ENCODE measurements at places on chromosomes 5 and 9.
A peak's percentile ranks its signal among the peaks of the same experiment; 100 is the strongest.

DNA sequence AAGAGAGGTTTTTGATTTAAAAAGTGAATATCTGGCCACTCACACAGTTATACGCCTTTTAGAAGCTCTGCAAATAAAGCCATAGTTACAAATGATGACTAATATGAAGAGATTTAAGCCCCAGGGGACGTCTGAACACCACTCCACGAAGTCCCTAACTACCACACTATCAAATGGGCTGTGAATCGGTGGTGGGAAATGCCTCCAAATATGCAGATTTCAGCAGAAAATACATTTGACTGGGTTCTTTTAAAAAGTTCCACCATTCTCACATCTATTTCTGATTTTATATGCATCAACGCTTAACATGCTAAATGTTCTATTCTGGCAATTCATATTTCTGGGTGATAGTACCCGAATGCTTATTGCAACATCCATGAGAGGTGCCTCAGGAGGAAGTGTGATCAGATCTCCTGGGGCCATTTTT lies 22.5 kb downstream of the TICAM2 start:
- H3K4me3 ChIP-seq = no peak overlapping the region
- no peaks in the 10 kb centered on the region for H3K36me3 ChIP-seq
- H3K4me1 ChIP-seq = no peaks in the 10 kb centered on the region
- H3K27me3 ChIP-seq = peaks cover 8% of the 10 kb centered on the region

GRCh38 chr5:14475045-14475444 lies 106.5 kb upstream of the OTULINL start:
- H3K27me3 ChIP-seq = no peaks in the 10 kb centered on the region
- H3K27ac ChIP-seq = no peak overlapping the region
- H3K36me3 ChIP-seq = no peaks in the 10 kb centered on the region
- peaks cover 3% of the 10 kb centered on the region for H3K4me1 ChIP-seq
- no peak overlapping the region for H3K4me3 ChIP-seq
- DNase-seq = no peak

GRCh38 chr9:124503713-124504529 lies 3.3 kb downstream of the NR5A1 start:
- peaks cover 2% of the 10 kb centered on the region for H3K36me3 ChIP-seq
- H3K4me1 ChIP-seq = peaks cover 9% of the 10 kb centered on the region
- DNase-seq = no peak
- peaks cover 62% of the 10 kb centered on the region for H3K27me3 ChIP-seq

GRCh38 chr5:132501961-132502931 lies 11.7 kb upstream of the IRF1 start:
- H3K4me3 ChIP-seq = no peak overlapping the region
- H3K4me1 ChIP-seq = peaks cover 37% of the 10 kb centered on the region

- no peak for DNase-seq
- no peak overlapping the region for H3K27ac ChIP-seq
- H3K36me3 ChIP-seq = no peaks in the 10 kb centered on the region
- H3K27me3 ChIP-seq = no peaks in the 10 kb centered on the region
- H3K4me1 ChIP-seq = no peaks in the 10 kb centered on the region
Measured at GRCh38 chr9:14232111-14232510, 81.8 kb downstream of the NFIB start.

GRCh38 chr5:170405817-170406216 lies 16.6 kb upstream of the KCNMB1 start:
- H3K36me3 ChIP-seq = no peaks in the 10 kb centered on the region
- no peak overlapping the region for H3K27ac ChIP-seq
- no peaks in the 10 kb centered on the region for H3K4me1 ChIP-seq
- H3K4me3 ChIP-seq = no peak overlapping the region
- peaks cover 37% of the 10 kb centered on the region for H3K27me3 ChIP-seq

GRCh38 chr9:8863886-8864544 lies 1064.4 kb upstream of the DMAC1 start:
- no peak overlapping the region for H3K27ac ChIP-seq
- no peak for DNase-seq
- no peaks in the 10 kb centered on the region for H3K4me1 ChIP-seq
- H3K4me3 ChIP-seq = no peak overlapping the region
- H3K36me3 ChIP-seq = no peaks in the 10 kb centered on the region
- H3K27me3 ChIP-seq = peaks cover 11% of the 10 kb centered on the region

DNA sequence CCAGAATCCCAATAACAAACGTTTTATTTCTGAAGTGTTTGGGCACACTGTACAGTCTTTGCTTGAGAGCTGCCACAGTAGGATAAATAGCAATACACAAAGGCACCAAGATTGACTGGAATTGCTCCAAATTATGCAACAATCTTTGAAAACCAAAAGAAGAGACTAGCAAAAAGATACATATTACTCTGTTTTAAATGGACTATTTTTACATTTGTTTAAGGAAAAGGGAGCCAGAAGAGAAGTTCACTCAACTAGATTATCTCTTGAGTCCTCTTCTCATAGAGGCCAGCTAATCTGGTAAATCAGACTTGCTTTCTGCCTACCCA lies 385.0 kb upstream of the SLC30A5 start:
- H3K4me3 ChIP-seq = no peak overlapping the region
- no peak for DNase-seq
- peaks cover 4% of the 10 kb centered on the region for H3K27me3 ChIP-seq
- H3K4me1 ChIP-seq = peaks cover 35% of the 10 kb centered on the region
- no peak overlapping the region for H3K27ac ChIP-seq

DNA sequence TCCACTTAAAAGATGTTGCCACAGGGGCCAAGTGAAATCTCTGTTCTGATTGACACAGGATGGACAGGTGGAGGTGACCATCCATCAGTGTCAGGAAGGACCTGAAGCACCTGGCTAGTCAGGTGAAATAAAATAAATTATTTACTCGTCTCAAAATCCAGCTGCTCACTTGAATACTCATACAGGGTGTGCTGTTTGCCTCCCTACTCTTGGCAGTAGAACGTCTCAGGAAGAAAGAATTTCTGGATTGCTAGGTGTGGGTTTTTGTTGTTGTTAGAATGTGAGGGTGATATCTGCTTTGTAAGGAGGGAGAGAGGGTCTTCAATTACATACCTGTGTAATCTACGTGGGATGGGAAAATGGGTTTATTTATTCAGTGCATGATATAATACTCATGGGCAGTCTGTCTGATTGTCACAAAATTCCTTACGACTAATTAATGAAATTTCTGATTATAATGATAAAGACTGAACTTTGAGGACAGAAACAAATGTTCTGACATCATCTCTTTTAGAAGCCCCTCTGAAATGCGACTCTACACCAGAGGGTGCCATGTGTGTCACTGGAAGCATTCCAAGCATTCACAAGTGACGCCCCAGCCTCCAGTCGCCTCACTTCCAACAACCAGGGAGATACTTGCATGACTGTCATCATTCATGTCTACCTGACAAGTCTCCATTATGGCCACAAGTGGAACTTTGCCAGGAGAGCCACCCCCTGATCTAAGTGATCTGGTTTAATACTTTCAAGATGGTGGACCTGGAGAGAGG lies 218.4 kb downstream of the GAPVD1 start:
- H3K36me3 ChIP-seq = peaks cover 19% of the 10 kb centered on the region
- no peak overlapping the region for H3K4me3 ChIP-seq
- no peak overlapping the region for H3K27ac ChIP-seq
- H3K4me1 ChIP-seq = no peaks in the 10 kb centered on the region
- no peak for DNase-seq

DNA sequence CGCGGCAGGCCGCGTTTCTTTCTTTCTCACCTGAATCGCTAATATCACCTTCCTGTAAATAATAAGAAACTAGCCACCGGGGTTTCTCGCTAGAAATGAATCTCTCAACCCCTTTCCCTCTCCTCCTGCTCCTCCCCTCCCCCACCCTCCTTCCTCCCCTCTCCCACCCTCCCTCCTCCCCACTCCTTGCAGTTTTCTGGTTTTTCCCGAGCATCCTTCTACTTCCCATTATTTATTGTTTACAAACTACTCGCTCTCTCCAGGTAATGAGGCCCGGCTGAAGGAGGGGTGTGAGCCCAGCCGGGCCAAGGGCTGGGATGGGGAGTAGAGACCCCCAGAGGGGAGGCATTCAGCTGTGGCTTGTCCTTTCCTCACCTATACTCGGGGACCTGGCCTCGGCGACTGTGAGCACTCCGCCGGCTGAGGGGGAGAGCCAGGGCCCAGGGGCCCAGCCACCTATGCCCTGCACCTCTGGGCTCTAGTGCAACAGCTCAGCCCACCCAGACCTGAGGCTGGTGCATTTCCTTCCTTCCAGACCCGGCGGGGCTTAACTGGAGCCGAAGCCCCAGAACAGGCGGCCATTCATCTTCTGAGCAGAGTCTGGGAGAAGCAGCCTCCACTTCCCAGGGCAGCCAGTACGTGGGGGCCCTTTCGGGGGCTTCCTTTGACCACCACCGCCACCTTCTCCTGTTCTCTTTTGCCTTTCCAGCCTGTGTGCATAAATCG lies 2.1 kb upstream of the IRX4 start:
- H3K27ac ChIP-seq = no peak overlapping the region
- no peak for DNase-seq
- H3K4me1 ChIP-seq = peaks cover 2% of the 10 kb centered on the region
- H3K27me3 ChIP-seq = peaks cover 97% of the 10 kb centered on the region
- H3K36me3 ChIP-seq = no peaks in the 10 kb centered on the region
- no peak overlapping the region for H3K4me3 ChIP-seq

DNA sequence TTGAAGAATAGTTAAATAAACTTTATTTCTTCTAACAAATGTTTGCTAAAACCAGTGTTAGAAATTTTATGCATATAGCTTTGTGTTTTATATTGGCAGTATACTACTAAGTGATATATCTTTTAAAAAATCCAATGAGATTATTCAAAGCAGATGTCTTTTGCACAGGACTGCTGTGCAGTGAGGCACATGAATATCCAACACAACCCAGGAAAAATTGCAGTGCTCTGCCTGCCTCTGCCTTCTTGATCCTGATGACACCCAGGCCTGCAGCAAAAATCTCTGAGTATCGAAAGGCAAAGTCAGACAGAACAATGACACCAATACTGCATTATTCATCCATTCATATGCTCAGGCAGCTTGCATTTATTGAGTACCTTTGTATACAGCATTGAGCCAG lies 1076.5 kb upstream of the ARRDC3 start:
- H3K36me3 ChIP-seq = no peaks in the 10 kb centered on the region
- H3K27me3 ChIP-seq = no peaks in the 10 kb centered on the region
- no peak overlapping the region for H3K4me3 ChIP-seq
- H3K27ac ChIP-seq = no peak overlapping the region

DNA sequence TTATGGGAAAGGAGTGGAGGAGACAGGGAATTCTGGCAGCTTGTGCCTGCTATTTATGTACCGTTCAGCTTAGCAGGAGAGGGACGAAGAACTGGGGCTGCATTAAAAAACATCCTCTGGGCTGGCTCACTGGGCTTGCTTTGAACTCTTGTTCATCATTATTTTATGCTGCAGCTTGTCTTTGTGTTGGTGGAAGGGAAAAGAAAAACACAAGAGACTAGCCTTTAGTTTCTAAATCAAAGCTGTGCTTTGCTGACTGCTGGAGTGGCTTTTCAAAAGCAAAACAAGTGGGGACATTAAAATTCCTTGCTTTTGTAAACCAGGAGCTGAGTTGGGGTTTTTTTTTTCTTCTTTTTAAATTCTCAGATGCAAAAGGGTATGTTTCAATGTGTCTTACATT lies 5.9 kb upstream of the RGMB start:
- no peak for DNase-seq
- peaks cover 2% of the 10 kb centered on the region for H3K36me3 ChIP-seq
- H3K27me3 ChIP-seq = peaks cover 80% of the 10 kb centered on the region
- H3K4me3 ChIP-seq = no peak overlapping the region
- H3K4me1 ChIP-seq = peaks cover 41% of the 10 kb centered on the region

DNA sequence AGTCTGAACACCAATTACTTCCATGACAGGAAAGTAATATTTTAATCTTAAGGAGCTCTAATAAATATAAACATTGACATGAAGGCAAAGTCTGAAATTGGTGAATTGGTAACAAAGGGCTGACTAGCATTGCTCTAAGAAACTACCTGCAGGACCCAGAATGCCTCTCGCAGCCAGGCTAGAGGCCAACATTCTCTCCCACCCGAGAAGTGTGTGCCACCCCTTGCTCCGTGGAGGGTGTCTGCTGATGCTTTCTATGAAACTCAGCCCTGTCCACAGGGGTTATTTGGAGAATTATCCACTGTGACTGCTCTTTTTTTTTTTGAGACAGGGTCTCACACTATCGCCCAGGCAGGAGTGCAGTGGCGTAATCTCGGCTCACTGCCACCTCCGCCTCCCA lies 81.4 kb downstream of the USP20 start:
- H3K4me1 ChIP-seq = peaks cover 23% of the 10 kb centered on the region
- no peak overlapping the region for H3K27ac ChIP-seq
- no peak for DNase-seq
- no peaks in the 10 kb centered on the region for H3K27me3 ChIP-seq
- H3K36me3 ChIP-seq = peaks cover 34% of the 10 kb centered on the region
- H3K4me3 ChIP-seq = no peak overlapping the region

- no peak overlapping the region for H3K27ac ChIP-seq
- DNase-seq = no peak
- H3K4me3 ChIP-seq = no peak overlapping the region
- H3K4me1 ChIP-seq = peaks cover 13% of the 10 kb centered on the region
- H3K36me3 ChIP-seq = no peaks in the 10 kb centered on the region
Measured at GRCh38 chr9:127629468-127630081, 17.5 kb downstream of the STXBP1 start.

GRCh38 chr5:176816791-176817347 lies 6.5 kb downstream of the UNC5A start:
- peak overlapping the region; percentile 12 for H3K4me3 ChIP-seq
- no peaks in the 10 kb centered on the region for H3K36me3 ChIP-seq
- no peak overlapping the region for H3K27ac ChIP-seq
- no peak for DNase-seq
